Renal cortex interstitium (tissue), 15 donors: ENCODE measurements at places on chromosomes 3 and 15.

GRCh38 chr3:73716418-73716817 is 91.7 kb upstream of the PDZRN3 start:
- DNase-seq, result no peak

DNA sequence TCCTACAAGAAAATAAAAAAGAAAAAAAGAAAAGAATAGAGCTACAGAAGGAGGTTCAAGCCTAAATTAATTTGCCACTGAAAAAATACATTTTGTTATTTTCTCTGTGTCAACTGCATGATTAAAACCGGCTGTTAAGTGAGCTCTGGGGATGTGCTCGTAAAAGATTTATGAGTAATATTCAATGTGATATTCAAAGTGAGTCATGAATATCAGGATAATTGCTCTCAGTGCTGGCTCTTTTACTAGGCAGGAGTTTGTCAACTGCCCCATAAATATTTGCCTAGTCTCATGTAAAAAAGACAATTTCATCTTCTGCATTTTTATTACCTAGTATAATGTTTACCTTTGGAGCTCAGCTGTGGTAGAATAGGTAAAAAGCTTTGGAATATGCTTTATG is 78.9 kb downstream of the CDIN1 start:
- DNase-seq, result no peak

DNA sequence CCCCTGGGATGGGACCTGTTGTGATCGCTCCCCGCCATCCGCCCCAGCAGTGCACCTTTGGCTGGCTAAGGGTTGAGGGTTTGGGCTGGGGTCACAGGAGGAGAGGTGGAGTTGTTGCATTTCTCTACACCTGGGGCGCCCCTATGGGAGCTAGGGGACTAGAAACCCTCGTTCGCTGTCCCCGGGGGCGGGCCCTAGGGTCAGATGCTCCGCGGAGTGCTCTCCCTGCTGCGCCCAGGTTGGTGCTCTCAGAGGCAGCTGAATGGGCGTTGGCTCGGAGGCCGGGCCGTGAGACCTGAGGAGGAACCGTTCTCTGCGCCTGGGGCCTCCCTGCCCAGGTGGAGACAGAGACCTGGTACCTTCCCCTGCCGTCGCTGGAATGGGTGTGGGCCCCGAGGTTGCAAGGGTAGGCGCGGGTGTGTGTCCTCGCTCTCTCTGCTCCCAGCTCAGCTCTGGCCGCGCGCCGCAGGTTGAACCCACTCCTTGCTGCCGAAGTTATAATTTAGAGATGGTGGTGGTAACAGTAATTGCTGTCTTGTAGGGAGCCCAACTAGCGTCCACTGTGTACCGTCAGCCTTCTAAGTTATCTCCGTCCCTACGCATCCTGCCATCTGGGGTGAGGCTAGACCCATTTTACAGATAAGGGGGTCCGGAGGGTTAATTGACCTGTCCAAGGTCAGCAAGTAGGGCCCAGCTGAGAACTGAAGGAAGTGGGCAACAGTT is 965 bp downstream of the FLNB start:
- no peak for DNase-seq

DNA sequence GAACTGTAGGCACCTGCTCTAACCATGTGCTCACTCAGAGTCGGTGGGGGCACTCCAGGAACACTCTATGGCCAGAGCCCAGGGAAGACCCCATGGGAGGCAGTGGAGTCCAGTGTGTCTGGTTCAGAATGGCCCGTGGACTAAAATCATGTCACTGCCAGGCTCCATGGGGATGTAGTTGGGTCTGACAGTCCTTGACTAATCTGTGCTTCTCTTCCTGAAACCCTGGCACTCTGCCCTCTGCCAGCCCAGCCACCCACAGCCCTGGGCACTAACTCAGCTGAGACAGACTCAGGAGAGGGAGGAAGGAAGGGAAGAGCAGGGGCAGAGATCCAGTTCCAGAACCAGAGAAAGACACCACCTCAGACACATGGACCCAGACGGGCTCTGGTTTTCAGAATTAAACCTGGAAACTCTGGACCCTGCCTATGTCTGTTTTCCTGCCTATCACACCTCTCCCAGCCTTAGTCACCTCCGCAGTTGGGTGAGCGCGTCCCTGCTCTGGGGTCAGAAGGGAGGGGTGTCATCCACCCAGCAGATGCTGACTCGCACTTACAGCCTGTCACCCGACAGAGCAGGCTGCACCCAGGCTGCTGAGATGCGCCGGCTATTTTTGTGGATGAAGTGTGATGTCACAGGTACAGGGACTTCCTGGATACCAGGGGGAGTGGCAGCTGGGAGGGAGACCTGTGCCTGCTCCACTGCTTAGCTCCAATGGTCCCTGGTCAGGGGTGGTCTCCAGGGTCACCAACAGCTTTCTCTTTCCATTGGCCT is 56.8 kb upstream of the INSYN1 start:
- DNase-seq, result no peak

DNA sequence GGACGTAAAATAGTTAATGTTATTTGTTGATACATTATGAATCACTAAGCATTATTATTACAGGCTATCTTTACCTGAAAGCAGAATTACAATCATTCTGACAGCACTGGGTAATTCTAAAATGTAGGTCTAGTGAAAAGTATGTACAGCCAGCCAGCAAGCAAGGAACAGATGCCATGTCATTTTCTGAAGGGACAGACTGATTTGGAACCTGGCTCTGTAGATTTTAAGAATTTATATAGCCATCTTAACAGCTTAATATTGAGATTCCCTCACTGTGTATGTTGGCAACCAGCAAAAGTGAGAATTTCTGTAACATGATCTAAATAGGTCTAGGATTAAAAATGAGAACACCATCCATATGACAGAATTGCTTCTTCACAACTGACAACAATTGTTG is 359.4 kb downstream of the ZIC4 start:
- DNase-seq, result no peak

- DNase-seq, result no peak
Measured at GRCh38 chr15:59258317-59258716, 51.7 kb downstream of the LDHAL6B start.

DNA sequence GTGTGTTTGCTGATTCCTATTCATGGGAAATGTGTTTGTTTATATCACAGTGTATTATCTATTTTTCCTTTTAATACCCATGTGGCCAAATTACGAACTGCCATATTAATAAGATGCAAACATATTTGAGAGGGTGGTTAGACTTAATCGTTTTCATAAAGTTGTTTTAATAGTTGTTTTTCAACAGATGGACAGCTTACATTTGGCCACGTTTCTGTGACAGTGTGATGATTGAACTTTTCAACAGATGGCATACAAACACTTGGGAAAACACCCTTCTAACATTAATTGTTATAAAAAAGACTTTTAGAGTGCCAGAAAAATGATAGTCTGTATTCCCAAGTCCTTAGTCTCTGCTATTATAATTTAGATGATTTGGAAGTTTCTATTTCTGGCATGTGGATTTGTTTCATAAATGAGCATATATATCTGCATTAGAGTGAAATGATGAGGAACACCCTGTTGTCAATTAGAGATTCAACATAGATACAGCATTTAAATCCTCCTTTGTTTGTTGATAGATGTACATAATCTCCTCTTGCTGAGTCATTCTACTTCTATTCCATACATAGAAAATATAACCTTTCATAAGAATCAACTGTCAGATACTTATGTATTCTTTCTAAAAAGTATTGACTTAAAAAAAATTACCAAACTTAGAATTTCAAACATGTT is 13.1 kb downstream of the PLAAT1 start:
- no peak for DNase-seq

DNA sequence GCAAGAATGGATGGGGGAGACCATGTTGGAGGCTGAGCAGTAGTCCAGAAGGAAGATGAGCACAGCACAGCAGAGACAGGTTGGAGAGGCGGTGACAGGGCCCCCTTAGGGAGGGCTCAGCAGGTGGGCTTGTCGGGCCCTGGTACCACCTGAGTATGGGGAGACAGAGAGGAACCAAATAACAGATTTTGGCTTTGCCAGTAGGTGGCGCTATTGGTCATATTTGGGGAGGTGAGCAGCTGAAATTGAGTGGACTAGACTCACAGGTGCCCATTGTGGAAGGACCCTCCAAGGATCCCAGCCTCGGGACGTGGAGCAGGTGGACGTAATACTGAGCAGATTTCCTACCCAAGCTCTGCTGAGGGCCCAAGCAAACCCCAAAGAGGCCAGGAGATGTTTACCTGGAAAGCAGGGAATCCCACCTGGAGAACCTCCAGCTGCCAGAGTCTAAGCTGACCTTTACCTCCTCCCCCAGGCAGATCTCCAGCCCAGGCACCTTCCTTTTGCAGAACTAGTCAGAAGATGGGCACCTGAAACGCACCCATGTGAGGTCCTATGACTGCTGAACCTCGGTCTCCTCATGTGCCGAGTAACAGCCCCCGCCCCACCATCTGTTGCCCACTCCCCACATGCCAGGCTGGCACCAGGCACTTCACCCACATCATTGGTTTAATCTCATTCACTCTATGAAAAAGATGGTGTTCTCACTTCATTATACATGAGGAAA is 24.6 kb upstream of the CORO2B start:
- DNase-seq, result peak; percentile 69

GRCh38 chr3:173037840-173038483 is 103.1 kb downstream of the SPATA16 start:
- DNase-seq, result no peak

GRCh38 chr3:48301800-48302166 is 31.7 kb downstream of the SPINK8 start:
- no peak for DNase-seq

- DNase-seq, result no peak
Measured at GRCh38 chr3:124053871-124054270, 61.9 kb upstream of the ROPN1 start.

DNA sequence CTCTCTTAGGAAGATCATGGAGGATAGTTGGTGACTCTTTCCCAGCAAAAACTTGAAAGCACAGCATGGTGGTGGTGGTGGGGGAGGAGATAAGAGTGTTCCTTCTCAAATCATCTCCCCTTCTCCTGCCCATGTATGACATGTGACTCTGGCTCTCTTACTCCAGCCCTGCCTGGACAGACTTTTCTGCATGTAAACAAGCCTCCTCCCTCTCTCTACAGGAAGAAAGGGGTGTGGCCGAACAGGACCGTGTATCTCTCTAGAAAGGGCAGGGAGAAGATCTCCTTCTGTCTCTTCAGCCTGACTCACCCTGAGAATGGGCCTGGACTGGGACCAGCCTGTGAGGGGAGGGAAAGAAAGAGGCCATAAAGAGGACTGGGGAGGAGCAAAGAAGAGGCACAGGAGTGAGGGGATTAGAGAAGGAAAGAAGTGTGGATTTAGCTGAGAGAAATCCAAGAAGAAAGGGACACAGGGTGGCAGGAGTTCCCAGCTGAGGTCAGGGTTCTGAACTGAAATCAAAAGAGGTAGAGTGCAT is 1.5 kb downstream of the CELF6 start:
- no peak for DNase-seq

- DNase-seq, result no peak
Measured at GRCh38 chr3:52742418-52743041, 28.2 kb downstream of the NEK4 start.

DNA sequence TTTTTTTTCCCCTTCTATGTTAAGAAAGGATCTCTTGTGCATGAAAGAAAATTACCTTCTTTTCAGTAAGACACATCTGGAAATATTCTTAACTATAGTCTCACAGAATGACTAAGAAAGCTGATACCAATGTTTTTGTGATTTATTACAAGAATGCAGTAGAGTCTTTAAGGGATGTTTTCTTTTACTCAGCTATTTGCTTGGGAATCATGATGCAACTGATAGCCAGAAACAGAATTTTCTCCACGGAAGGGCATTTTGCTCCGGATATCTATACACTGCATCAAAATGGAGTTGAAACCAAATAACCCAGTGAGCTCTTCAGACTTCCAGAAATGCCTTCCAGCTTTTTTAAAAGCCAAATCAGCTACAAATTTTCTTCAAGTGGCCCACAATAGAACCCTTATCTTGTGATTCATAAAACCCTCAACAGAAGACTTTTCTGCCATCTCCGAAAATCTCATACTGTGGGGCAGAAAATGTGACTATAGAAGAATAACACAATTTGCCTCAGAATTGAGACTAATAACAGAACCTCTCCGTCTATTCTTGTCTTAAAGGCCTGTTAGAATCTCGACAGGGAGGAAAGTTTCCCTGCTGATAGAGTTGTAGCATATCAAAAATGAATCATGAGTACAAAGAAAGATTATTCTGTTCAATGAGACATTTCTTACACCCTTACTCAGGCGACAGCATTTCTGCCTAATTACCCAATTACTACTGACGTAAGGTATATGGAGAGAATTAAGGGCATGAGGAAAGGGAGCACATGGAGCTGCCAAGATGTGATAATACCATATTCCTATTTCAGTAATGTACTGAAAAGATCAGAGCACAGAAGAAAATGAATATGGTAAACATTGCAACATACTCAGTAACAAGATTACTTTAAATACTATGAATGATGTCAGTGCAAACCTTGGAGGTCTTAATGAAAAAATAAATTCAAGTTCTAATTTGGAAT is 900.1 kb downstream of the ROBO1 start:
- DNase-seq, result no peak

GRCh38 chr15:27323801-27324200 is 352.8 kb downstream of the GABRG3 start:
- DNase-seq, result no peak

DNA sequence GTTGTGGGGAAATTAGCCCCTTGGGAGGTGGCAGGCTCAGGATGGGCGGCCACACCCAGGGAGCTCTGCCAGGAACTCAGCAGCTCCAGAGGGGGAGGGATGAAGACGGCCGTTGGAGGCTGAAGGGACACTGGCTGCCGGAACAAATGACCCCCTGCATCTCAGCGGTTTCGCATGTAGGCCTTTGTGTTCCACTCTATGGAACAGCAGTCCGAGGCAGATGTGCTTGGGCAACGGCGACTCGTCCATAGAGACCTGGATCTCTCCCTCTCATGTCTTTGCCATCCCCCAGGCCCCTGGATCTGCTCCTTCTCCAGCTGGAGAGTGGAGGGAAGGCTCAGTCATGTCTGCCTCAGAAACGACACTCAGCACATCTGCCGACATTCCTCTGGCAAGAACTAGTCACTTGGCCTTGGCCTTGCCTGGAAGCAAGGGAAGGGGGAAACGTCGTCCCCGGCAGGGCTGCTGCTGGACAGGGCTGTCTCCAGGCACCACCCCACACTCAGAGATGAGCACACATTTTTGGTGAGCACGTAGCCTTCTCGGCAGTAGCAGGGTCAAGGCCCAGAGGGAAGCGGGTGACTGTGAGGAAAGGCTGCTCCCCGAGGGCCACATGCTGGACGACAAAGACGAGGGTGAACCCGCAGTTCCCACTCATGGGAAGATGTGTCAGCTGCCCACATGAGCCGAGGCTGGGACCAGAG is 83.8 kb downstream of the ASB7 start:
- no peak for DNase-seq

GRCh38 chr3:149101641-149102040 is 15.3 kb upstream of the HLTF start:
- DNase-seq, result no peak

DNA sequence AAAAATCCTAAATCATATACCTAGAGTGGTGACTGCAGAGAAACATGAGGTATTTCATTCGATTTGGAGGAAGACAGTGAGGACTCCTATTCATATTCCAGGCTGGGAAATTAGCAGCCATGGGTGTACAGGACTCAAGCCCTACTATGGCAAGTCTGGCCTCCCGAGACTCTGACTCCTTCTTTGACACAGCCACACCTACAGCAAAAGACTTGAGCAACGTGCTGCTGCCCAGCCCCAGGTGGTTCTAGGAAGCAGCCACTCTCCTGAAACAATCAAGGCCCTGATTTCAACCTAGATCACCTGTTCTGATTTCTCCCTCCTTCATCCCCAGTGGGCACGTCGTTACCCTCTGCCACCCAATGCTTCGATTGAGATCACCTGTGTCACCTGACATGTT is 84.0 kb upstream of the ATP11B start:
- DNase-seq, result no peak
